ENCODE measurements at places on chromosomes 6 and 20. TPM values are rescaled to one million over a fixed set of nuclear protein-coding genes. Genes with fewer than 3 reads are reported as not detected.

RBPJL gene
- not detected for total RNA-seq

HLA-DMA gene
- 15.8 TPM for total RNA-seq

SLC22A23 gene
- 7.0 TPM for total RNA-seq

DNA sequence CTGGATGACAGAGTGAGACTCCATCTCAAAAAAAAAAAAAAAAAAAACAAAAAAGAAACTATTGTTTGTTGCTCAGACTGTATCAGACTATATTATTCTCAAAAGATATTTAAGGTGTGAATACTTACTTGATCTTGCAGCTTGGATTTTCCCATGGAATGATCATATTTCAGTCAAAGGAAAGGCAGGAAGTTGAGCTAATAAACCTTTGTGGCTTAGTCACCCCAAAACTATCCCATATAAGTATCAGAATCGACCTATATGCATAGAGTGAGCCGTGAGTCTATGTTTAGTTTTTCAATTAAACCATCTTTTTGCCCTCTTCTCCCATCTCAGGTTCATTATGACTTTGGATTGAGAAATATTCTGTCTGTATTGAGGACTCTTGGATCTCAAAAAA is 152.6 kb downstream of the DNAH8 start:
- DNase-seq, result no peak

CGA gene
- total RNA-seq, result not detected

CHRNA4 gene
- 0.38 TPM for total RNA-seq

DNA sequence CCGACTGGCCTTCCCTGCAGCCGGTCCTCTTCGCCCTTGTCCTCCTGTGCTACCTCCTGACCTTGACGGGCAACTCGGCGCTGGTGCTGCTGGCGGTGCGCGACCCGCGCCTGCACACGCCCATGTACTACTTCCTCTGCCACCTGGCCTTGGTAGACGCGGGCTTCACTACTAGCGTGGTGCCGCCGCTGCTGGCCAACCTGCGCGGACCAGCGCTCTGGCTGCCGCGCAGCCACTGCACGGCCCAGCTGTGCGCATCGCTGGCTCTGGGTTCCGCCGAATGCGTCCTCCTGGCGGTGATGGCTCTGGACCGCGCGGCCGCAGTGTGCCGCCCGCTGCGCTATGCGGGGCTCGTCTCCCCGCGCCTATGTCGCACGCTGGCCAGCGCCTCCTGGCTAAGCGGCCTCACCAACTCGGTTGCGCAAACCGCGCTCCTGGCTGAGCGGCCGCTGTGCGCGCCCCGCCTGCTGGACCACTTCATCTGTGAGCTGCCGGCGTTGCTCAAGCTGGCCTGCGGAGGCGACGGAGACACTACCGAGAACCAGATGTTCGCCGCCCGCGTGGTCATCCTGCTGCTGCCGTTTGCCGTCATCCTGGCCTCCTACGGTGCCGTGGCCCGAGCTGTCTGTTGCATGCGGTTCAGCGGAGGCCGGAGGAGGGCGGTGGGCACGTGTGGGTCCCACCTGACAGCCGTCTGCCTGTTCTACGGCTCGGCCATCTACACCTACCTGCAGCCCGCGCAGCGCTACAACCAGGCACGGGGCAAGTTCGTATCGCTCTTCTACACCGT is 6.1 kb downstream of the UBD start:
- DNase-seq, result peak; percentile 73

DNA sequence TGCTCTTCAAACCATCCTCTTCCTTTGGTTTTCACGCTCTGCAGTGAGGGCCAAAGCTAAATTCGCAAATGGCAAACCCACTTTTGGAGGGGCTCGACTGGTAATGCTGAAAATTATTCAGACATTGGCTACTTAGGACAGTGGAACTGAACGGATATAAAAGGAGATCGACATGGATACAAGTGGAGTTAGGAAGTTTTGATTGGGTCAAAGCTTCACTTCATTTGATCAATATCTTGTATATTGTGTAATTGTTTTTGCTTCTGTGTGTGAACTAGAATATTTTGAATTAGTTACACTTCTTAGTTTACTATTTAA is 1.2 kb downstream of the FAM8A1 start:
- DNase-seq, result no peak

- no peak for DNase-seq
Observed at GRCh38 chr6:110628330-110628729, 151.9 kb upstream of the SLC22A16 start.

GRCh38 chr6:117629119-117629660 is 26.9 kb upstream of the GOPC start:
- DNase-seq, result no peak

GNAS-AS1 gene
- total RNA-seq, result 0.25 TPM

DNA sequence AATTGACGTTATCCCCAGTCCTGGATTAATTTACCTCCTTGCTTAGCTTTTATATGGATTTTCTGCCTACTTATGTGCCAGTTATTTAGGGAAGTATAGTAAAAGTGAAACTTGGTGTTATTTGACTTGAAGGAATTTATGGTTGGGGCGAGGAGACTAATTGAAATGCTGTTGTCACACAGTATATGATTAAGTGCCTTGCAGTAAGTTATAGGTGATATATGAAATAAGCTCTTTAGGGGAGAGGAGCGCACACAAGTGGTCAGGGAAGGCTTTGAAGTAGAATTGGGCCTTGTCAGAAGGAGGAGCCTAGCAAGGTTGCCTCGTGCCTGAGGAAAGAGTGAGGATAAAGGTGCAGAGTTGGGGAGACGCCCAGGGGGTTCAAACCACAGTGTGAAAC is 20.5 kb downstream of the NCOA7 start:
- DNase-seq, result no peak

NANP gene
- total RNA-seq, result 2.7 TPM

GRCh38 chr20:56592211-56592610 is 36.9 kb upstream of the TFAP2C start:
- no peak for DNase-seq

DNA sequence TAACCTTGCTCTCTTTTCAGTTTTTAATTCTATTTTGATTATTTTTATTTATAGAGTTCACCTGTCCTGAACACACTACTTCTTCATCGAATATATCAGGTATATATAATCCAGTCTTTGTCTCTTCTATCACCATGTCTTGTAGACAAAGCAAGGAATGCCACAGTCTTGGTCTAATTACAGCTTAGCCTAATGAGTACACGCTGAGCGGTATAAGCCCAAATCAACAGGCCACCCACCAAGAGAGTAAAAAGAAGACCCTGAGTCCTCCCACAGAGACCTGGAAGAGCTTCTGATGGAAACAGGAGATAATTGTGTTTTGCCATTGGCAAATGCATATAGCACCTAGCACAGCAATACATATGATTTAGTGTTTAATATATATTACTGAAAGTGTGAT is 68.7 kb upstream of the TCF21 start:
- DNase-seq, result no peak

- no peak for DNase-seq
Observed at GRCh38 chr6:25013246-25013645, 77.5 kb upstream of the RIPOR2 start.

SLC12A5 gene
- not detected for total RNA-seq

DNA sequence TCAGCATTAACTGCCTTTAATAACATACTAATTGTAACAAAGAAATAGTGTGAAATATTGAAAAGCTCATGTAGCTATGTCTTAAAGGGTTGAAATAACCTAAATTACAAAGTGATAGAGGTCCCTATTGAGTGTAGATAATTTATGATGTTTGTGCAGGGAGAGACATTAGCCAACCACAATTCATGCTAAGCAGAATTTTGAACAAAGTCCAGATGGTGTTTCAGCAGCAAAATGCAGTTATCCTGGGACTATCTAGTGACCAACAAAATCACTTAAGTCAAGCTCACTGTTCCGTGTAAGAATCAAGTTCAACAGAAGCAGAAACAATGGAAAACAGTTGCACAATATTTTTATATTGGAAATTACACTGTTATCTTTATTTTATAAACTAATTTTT is 218.5 kb downstream of the SIM1 start:
- DNase-seq, result no peak

OR2H1 gene
- not detected for total RNA-seq

DNA sequence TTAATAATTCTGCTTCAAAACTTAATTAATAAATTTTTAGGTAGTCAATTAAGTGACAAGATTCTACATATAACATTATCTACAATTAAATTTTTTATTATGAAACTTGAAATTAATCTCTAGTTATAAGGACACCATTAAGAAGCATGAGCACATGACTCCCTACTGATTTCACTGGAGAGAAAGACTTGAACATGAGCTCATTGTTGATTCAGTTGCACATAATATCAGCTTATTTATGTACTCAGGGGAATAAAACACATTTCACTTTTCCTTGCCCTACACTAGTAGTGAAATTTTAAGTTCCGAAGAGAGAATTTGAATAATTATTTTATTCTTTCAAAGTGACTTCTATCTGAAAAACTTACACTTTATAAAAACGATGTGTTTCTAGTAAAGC is 370.2 kb upstream of the EPHA7 start:
- DNase-seq, result no peak

GRCh38 chr6:72321788-72322187 is 300.1 kb upstream of the KCNQ5 start:
- no peak for DNase-seq

SMIM13 gene
- 12.3 TPM for total RNA-seq

- DNase-seq, result no peak
Observed at GRCh38 chr6:120411394-120411793, 922.9 kb downstream of the TBC1D32 start.

BPIFB2 gene
- total RNA-seq, result not detected

DNA sequence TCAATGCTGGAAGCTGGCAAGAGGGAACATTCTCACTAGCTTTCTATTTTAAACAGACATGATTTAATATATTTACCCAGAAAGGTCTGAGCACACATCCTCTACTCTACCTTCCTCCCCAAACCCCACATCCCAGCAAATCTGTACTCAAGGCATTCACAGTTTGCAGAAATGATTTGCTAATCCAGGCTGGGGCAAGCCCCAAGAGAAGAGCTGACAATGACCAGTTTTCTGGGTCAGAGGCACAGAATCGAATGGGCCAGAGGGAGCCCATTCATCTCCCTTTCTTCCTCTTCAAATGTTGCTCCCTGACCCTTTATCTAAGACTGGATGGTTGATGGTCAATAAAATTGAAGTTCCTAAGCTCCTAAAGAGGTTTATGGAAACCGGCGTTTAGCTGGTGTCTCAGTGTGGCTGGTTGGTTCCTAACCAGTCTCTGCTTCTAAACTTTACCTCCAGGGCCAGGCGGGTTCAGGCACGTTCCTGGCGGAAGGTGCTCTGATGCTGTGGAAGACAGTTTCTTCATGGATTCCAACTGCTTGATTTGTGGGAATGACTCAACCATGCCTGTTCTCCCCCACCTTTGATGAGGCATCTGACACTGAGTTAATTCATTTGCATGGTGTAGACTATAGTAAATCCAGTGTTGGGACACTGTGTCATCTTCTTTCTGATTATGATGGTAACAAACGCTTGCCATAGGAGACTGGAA is 96.4 kb upstream of the IYD start:
- no peak for DNase-seq

DNA sequence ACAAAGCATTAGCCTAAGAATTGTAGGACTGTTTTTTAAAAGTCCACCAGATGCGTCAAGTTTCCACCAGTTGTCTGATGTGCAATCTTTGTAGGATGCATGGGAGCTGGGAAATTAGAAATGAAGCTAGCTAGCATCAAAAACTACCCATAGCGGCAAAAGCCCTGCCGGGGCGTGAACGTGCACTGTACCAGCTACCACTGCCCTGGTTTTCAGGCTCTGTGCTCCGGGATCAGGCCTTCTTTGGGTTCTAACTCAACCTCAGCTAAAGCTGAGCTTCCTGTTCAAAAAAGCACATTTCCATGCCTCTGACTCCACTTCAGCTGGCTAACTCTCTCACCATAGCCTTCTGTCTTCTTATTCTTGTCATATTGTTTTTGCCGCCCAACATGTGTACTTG is 26.9 kb upstream of the FUCA2 start:
- no peak for DNase-seq

IBTK gene
- 28.5 TPM for total RNA-seq

GRCh38 chr20:33685328-33686099 is 671 bp downstream of the E2F1 start:
- no peak for DNase-seq

DNA sequence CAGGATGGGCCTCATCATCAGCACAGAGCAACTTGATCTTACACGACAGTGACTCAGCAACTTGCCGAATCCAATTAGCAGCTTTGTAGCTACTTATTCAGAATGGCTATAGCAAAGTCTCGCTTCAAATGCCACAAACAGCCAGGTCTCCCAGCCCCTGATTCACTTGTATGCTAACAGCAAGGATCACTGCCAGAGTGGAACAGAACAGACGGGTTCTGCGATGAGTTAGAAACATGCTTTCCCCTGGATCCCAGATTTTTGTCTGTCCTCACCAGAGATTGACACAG is 254.4 kb downstream of the NRN1 start:
- DNase-seq, result no peak
